ENCODE measurements at places on chromosomes 3 and 15.

- DNase-seq = no peak
These were observed 9.7 kb upstream of the FBXL22 start for GRCh38 chr15:63587527-63587926.

DNA sequence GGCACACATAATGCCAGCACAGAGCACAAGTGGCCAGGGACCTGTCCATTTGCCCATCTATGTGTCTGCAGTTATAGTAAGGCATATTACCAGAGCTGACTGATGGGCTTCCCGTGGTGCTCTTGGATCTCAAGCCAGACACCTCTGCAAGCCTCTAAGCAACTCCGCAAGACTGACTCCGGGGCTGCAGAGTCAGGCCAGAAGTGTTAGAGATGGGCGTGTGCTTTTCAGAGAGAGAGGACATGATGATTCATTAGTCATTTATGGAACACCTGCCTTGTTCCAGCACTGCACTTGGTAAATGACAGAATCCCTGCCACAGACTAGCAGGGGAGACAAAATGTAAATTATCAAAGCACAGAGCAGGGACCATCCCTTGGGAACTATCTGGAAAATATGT lies 559.0 kb downstream of the PDCD6IP start:
- DNase-seq = no peak

- peak; percentile 98 for DNase-seq
These were observed 3.4 kb upstream of the DISP2 start for GRCh38 chr15:40354408-40355171.

GRCh38 chr3:161014843-161015749 lies 90.1 kb downstream of the B3GALNT1 start:
- DNase-seq = peak; percentile 91

- DNase-seq = no peak
These were observed 451.5 kb upstream of the NECTIN3 start for GRCh38 chr3:110620118-110620517.

GRCh38 chr3:141255846-141256261 lies 24.2 kb downstream of the PXYLP1 start:
- DNase-seq = peak; percentile 33

- no peak for DNase-seq
These were observed 922.2 kb downstream of the TBL1XR1 start for GRCh38 chr3:176275113-176275512.

DNA sequence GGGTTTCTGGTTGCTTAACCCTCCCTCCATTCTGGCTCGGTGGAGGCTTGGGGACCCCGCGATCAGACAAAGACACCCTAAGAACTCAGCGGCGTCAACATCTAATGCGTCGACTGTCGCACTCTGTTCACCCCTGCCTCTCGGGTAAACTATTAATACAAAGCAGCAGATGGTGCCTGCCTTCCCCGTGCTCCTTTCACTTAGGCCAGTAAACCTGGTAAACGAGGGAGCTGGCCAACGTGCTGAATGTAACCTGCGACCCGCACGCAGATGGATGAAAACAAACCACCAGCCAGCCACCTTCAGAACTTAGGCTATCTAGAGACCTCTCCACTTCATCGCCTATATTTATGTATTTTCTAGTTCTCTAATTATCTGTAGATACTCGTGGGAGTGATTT lies 848 bp upstream of the CADPS start:
- peak; percentile 67 for DNase-seq

GRCh38 chr3:123371426-123371825 lies 77.5 kb downstream of the ADCY5 start:
- no peak for DNase-seq

DNA sequence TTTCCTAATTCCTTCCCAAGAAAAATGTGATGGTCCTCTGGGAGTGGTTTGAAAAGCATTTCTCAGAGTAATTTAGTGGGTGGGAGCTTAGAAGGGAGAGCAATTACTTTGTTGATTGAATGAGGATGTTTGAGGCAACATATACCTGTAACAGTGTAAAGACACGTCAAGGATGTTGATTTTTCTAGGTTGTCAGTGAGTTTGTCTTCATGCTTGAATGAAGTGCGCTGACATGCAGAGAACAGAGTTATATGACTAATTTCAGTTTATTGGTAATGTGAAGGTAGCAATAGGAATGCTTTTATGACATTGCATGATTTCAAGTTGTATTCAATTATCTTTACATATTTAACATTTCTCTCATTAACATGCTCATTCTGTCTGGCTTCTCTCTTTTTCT lies 286.9 kb downstream of the NFKBIZ start:
- DNase-seq = no peak

GRCh38 chr3:46496746-46497555 lies 825 bp upstream of the RTP3 start:
- no peak for DNase-seq

GRCh38 chr3:109115451-109115850 lies 2.5 kb downstream of the MORC1 start:
- no peak for DNase-seq

- DNase-seq = peak; percentile 17
These were observed at the start of the genes FOXL2 and FOXL2NB for GRCh38 chr3:138946663-138947494. Gene FOXL2 (minus strand): TSS chr3:138947137. CDS start chr3:138946722, 415 bp downstream. Gene FOXL2NB (plus strand): TSS chr3:138947217. CDS start chr3:138947365, 148 bp downstream.

- no peak for DNase-seq
These were observed 118.5 kb upstream of the LMOD3 start for GRCh38 chr3:69240651-69241568.

- no peak for DNase-seq
These were observed 9.2 kb downstream of the SNAP23 start for GRCh38 chr15:42504631-42505030.

DNA sequence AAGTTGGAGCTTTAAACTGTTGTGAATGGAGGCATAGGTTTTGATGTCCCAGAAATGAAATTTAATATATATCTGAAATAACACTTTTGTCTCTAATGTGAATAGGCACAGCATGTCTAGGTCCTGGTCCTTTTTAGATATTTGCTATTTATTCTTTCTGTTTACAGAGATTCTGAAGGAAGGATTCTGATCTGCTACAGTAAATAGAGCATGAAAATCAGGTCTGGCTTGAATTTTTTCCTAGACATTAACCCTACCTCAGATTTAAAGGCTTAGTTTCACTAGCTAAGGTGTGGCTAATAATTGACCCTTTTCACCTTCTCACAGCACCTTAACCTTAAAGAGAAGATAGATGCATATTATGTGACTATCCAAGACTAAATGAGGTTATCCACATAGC lies 48.0 kb upstream of the SYNPR start:
- no peak for DNase-seq

GRCh38 chr3:20069178-20069532 lies 28.9 kb downstream of the KAT2B start:
- no peak for DNase-seq

GRCh38 chr15:85748729-85749128 lies 46.0 kb downstream of the KLHL25 start:
- DNase-seq = no peak

DNA sequence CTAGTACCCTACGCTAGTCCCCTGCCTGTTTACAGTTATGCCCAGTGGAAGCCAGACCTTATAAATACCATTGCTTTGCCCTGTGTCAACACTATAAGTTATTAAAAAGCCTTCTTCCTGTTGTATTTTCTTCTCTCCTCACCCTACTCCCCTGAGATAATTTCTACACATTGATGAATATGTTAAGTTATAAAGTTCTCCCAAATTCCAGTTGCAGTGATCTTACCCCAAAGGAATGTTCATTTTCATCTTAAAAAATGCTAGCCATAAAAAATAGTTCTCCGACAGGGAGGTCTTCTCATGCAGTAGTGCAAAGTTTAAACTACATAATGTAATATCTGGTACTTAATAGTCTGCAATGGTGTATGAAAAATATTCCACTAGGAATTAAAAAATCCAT lies 58.6 kb downstream of the MAP2K5 start:
- DNase-seq = no peak

GRCh38 chr3:149382101-149382467 lies 4.6 kb upstream of the TM4SF1 start:
- DNase-seq = no peak

DNA sequence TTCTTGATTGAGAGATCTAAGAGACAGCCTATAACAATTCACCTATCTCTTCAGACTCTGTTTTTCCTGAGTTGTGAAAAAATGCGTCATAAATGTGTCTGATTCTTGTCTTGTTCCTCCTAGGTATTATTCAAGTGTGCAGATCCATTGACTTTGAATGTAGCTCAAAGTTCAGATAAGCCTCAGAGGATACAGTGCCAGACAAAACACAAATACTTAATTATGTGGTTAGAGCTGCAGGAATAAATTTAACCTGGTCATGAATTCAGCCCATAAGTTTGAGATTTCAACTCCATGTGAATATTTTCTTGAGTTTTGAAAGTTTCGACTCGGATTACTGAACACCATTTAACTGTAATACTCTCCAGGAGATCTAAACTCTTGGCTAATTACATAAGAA lies 174.0 kb downstream of the ECT2 start:
- no peak for DNase-seq

GRCh38 chr15:79015416-79015815 lies 70.6 kb upstream of the CTSH start:
- DNase-seq = no peak

- DNase-seq = peak; percentile 67
These were observed 277.4 kb upstream of the NR2E3 start for GRCh38 chr15:71532994-71533393.
